CD4-positive, alpha-beta T cell treated with Interleukin-17A for 4 hours (primary cell): ENCODE measurements at places on chromosomes 3 and 15.
A peak's percentile ranks its signal among the peaks of the same experiment; 100 is the strongest.

GRCh38 chr15:70259028-70259424 lies 161.3 kb upstream of the TLE3 start:
- DNase-seq: peak; percentile 74

DNA sequence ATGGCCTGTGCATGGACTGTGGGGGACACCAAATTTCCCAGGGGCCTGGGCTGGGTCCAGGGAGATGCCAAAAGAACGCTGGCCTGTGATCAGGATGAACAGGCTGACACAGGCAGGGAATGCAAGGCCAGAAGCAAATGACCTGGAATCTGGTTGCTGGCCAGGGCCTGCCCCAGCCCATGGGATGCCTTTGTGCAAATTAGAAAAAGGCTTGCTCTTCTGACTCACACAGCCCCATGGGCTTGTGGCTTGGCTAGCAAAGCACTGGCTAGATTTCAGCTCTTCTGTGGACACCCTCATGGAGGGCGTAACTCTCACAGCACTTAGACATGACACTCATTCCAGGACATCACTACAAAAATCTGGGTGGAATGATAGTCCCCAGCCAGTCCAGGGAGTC lies 356.0 kb downstream of the SHQ1 start:
- DNase-seq: no peak

GRCh38 chr3:193552923-193553322 lies 1.8 kb downstream of the ATP13A4 start:
- DNase-seq: no peak

GRCh38 chr3:183254487-183255347 lies 1.7 kb downstream of the B3GNT5 start:
- no peak for DNase-seq

- DNase-seq: peak; percentile 35
Measured at GRCh38 chr15:68930268-68931022, at the start of gene SPESP1. SPESP1 (plus strand) TSS chr15:68930525; CDS start chr15:68930654, 129 bp downstream.

DNA sequence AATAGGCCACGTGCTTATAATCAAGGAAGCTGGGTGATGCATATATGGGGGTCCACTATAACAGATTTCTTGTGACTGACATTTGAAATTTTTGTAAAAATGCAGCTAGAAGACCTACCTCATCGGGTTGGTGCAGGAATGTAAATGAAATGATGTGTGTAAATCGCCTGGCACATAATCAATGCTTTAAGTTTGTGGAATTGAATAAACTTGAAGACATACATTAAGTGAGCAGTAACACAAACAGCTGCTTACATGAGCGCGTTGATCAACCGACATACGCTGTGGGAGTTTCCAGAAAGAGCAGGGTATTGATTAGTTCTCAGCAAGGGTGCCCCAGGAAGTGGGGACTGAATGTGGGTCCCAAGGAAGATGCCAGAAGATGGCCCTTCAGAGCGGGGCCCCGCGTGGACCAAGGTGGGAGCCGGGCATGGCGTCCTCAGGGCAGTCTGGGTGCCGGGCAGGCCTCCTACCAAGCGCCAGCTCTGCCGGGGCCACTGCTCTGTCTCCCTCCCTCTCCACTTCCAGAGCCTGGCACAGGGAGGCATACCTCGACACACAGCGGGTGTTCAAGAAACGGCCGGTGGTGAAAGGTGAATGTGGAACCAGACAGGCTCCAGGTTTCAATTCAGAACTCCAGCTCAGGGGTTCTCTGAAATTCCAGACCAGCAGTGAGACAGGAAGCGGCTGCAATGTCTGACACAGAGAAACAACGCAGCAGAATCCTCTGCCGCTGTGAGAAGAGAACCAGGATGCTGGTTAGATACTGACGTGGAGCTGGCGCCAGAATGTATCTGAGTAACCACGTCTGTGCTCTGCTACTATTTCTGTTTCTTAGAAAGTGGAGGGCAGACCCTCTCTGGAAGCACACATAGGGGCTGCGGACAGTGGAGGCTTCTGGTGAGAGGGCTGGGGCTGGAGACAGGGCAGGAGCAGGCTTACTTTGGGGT lies 12.6 kb downstream of the BFSP2 start:
- DNase-seq: no peak

DNA sequence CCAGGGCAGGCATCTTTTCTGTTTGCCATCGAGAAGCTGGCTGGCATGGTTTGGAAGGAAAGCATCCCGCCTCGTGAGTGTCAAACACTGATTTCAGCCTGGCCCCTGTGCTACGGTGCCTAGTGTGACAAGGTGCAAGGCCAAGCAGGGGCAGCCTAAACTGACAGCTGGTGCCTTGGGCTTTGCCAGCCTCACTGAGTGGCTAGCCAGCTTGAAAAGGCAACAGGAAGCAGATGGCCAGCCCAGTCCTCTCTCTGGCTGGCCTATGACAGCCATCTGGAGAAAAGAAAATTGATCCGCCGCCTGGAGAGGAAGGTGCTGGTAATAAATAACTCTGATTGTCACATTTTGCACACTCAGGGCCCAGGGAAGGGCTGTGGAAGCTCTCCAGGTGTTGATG lies 52.2 kb downstream of the C3orf85 start:
- no peak for DNase-seq

- DNase-seq: no peak
Measured at GRCh38 chr3:150627557-150627956, 24.4 kb downstream of the SELENOT start.

- no peak for DNase-seq
Measured at GRCh38 chr3:45064512-45065372, 38.6 kb downstream of the CLEC3B start.

DNA sequence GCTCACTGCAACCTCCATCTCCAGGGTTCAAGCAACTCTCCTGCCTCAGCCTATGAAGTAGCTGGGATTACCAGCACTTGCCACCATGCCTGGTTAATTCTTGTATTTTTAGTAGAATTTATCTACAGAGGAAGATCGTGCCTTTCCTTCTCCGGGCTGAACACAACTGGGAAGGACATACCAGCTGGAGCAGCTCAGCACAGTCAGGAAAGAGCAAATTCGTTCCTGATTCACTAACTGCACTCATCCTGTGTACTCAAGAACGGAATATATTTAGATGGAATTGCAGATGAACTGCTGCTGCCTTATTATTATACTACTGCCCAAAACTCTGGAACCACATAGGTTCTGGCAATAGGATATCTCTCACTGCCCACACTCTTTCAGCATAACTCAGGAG lies 27.1 kb upstream of the P4HTM start:
- DNase-seq: no peak

DNA sequence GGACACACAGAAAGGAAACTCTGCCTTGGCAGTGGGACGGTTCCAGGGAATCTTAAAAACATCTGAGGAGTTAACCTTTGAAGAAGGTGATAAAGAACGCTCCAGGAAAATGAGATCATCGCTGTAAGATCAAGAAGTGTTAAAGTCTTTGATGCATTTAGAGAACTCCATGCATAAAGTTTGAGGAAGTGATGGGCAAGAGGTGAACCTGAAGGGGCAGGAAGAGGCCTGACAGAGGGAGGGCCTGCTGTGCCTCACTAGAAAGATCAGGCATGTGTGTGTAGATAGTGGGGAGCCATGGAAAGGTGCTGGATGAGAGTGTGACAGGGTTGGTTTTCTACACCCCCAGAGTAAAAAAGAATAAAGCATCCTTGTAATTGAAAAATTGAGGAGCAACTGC lies 889.2 kb downstream of the MCTP2 start:
- DNase-seq: no peak

DNA sequence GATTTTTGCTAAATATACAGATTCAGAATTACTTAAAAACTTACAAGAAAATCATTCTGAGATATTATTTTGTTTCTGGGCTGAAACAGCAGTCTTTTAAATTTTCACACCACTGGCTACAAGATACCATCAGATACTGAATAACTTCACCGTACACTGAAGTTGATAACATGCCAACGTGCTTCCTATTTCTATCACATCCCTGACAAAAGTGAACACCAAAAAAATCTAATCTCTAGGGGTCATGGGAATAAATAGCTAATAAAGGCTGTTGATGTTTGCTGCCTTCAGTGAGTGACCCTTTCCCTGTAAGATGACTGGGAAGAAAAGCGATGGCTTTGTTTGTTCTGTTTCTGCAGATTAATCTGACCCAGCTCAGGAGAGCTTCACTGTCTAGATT lies 120.5 kb downstream of the DUT start:
- DNase-seq: no peak

DNA sequence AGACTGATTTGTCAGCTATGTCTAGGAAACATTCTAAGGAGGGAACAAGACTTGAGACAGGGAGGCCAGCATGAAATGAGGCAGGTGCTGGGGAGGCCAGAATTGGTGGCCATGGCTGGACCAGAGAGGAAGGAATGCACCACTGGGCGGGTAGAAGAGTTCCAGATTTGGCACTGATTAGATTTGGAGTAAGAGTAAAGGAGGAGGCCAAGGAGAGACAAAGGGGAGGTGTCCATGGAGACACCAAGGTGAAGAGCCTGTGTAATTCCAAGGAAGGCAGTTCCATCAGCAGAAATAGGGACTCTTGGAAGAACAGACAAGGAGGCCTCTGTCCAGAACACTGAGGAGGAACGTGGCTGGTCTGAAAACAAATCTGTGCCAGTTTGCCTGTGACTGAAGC lies 1.8 kb downstream of the ARNT2 start:
- DNase-seq: no peak

- DNase-seq: no peak
Measured at GRCh38 chr3:141366285-141367037, 1.8 kb upstream of the ZBTB38 start.

- no peak for DNase-seq
Measured at GRCh38 chr15:37203050-37203449, 102.7 kb upstream of the MEIS2 start.

GRCh38 chr3:141050576-141051442 lies at the start of gene SPSB4:
SPSB4 (plus strand) TSS chr3:141051347; CDS start chr3:141066105, 14,758 bp downstream.
- no peak for DNase-seq

DNA sequence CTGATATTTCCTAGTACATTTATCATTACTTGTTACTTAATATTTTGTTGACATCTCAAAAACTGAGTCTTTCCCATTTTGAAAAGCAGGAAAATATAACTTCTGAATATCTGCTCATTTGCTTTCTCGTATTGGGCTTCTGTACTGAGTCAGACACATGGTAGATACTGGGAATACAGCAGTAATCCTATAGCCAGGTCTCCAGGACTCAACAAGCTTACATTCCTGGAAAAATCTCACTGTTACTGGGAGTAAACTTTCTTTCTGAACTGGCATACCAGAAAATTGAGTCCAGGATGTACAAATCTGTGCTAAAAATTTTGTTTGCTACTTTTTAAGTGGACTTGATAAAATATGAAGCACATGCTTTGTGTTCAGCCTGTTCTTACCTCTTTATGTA lies 240.4 kb downstream of the RBMS3 start:
- no peak for DNase-seq

DNA sequence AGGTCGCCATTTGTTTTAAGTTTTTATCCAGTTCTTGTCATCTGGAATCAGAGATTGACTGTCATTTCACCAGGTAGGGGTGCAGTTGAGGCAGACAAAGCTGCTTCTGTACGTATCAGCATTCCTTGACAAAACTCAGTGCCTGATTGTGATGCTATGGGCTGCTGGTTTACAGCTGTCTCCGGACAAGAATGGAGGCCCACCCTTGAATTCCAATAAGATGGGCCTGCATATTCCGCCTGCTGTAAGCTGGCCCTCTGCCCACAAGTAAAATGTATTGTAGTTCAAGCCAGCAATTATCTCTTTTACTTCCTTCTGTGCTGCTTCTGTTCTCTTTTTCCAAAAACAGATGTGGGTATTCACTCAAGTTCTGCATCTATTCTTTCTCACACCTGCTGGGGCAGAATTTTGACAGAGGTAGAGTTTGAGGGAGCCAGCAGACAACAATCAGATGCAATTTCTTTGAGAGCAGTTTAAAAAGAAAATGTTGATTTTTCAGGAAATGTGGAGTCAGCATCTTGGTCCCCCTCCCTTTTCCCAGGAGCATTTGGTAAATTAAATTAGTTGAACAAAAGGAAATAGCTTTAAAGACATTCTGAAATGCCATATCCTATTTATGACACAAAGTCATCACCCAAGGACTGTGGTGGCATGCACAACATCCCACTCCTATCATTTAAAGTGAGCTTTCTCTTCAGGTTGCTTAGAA lies 53.5 kb downstream of the IQCH start:
- no peak for DNase-seq

DNA sequence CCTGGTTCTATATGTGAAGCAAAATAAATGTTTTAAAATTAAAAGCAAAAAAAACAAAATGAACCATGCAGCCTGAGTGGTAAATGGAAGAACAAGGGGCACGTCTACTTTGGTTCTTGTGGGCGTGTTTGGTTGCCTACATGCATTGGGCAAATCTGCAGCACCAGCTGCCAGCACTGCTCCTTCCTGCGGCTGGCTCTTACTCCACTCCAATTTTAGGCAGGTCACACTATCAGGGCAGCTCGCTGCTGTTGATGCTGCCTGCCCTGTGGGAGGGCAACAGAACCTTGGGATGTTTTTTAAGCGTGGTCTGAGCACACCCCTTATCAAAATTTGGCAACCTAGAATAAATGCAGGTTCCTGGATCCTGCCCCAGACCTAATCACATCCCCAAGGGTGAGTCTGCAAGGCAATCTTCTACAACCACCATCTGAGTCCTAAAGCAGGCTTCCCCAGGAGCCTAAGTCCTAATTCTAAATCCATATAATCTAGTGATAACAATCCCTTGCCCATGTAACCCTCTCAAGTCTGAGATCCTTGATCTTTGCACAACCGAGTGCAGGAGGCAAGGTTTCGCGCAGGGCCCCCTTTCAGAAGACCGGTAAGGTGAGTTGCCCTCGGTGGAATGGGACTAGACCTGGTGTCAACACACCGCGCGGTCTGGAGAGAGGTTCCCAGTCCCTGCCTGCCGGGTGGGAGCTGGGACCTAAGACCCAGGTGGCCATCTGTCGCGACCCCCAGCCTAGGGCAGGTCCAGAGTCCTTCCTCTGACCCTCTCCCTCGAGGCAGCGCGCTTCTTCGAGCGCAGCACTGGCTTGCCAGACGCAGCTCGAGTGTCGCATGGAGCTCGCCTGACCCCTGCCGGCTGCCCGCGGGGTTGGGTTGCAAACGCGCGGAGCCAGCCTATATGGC lies 15.9 kb downstream of the IVD start:
- peak; percentile 85 for DNase-seq

- DNase-seq: no peak
Measured at GRCh38 chr15:96252148-96252547, 78.4 kb upstream of the NR2F2 start.

DNA sequence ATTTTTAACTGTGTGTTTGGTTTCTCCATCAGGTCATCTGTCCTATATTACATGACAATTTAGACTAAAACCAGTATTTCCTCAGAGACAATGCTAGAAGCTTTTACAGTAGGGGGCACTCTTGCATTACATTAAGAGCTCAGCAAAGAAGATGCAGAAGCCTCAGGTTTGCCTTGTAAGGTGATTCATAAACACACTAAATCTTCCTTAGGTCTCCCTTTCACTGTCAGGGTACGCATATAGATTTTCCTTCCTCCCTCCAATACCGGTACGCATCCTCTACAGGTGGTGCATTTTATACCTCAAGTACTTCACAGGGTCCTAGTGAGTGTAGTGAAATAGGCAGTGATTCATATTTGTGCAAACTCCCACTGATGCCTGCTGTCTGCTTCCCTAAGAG lies 46.5 kb downstream of the CD86 start:
- DNase-seq: no peak

- DNase-seq: no peak
Measured at GRCh38 chr3:11560746-11561145, 83.0 kb downstream of the VGLL4 start.
